ENCODE measurements at places on chromosomes 13 and 19.

DNA sequence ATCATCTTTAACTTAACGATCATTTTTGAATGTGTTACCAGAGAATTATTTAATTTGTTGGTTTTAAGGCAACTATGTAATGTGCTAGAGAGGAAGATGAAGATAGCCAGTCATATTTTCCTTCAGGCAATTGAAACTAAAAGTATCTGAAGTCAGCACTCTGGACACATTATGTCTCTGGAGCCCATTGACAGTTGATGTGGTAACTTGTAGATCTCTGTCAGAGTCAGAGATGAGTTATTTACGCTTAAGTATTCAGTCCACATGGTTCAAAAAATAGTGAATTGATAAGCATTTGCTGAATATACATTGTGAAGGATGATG is 2.1 kb downstream of the ZMYM2 start:
- DNase-seq, result no peak

DNA sequence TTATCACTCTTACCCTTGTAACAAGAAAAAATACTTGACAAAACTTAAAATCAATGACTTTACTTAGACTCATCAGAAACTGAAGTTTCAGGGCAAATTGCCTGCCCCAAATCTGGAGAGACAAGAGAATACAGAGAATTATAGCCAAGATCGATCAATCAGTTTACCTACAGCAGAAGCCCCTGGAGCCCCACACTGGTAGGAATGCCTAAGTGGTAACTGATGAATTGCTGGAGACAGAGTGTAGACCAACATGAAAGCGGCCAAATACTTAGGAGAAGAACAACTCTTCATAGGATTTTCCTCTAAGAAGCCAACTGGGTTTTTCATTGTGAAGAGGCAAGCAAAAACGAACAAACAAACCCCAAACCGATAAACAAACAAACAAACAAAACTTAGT is 1430.0 kb downstream of the EFNB2 start:
- DNase-seq, result no peak

GRCh38 chr13:110485604-110486003 is 75.9 kb downstream of the RAB20 start:
- no peak for DNase-seq

GRCh38 chr19:8074501-8074900 is 21.9 kb downstream of the CCL25 start:
- no peak for DNase-seq

DNA sequence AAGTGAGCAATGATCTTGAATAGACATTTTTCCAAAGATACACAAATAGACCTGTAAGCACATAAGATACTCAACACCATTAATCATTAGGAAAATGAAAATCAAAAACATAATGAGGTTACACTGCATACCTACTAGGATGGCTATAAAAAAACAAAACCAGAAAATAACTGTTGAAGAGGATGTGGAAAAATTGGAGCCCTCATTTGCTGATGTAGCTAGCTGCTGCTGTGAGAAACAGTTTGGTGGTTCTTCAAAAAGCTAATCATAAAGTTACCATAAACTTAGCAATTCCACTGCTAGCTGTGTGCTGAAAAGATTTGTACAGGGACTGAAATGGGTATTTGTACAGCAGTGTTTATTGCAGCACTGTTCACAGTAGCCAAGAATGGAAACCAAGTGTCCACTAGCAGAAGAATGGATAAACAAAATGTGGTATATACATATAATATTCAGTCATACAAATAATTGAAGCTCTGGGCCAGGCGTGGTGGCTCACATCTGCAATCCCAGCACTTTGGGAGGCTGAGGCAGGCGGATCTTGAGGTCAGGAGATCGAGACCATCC is 46.2 kb downstream of the PDS5B start:
- no peak for DNase-seq

Measured in right hindlimb (tissue), 1 donor.